GM12878 (cell line): ENCODE measurements at places on chromosomes 1 and 21.

GRCh38 chr1:23825762-23826522 lies 713 bp upstream of the HMGCL start:
- DNase-seq, result peak; percentile 49

- DNase-seq, result no peak
Observed at GRCh38 chr1:178945763-178946266, 74.9 kb upstream of the ANGPTL1 start.

- peak; percentile 68 for DNase-seq
Observed at GRCh38 chr1:233668725-233669294, 54.9 kb downstream of the KCNK1 start.

GRCh38 chr1:222618880-222619596 lies 1.1 kb downstream of the MIA3 start:
- DNase-seq, result no peak

GRCh38 chr1:119488216-119488615 lies 18.8 kb upstream of the HSD3B1 start:
- DNase-seq, result no peak

DNA sequence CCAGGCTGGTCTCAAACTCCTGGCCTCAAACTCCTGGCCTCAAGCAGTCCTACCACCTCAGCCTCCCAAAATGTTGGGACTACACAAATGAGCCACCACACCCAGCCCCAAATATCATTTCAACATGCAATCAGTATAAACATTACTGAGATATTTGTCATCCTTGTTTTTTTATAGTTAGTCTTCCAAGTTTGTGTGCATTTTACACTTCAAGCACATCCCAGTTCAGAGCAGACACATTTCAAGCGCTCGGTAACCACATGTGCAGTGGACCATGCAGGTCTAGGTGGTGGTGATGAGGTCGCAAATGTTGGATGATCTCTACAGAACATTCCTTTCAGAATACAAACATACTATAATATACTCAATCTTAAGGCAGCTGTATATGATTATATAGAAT lies 23.8 kb upstream of the APP start:
- DNase-seq, result no peak

- DNase-seq, result no peak
Observed at GRCh38 chr1:246878551-246878950, 53.2 kb downstream of the AHCTF1 start.

DNA sequence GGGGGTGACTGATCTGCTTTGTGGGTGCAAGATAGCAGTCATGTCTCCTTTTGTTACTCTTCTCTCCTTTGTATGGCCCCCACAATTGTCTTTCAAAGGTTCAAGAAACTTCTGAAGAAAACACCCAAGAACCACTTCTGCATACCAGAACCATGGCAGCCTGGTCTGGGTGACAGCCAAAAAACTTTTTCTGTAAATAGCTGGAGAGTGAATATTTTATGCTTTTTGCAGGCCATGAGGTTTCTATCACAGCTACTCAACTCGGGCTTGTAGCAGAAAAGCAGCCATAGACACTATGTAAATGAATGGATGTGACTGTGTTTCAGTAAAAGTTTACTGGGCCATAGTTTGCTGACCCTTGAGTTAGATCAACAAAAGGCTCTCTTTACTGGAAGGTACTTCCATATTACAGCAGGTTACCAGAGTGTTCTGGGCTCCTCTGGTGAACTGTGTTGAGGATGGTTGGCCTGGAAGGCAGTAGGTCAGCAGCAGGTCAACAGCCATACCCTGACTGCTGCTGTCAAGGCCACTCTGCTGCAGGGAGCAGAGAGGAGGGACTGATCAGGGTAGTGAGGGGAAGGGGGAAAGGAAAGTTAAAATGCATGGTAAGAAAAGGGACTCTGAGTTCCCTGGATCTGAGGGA lies 116.4 kb downstream of the GDAP2 start:
- DNase-seq, result no peak

GRCh38 chr1:39694026-39694425 lies 2.8 kb upstream of the HPCAL4 start:
- DNase-seq, result no peak

- DNase-seq, result no peak
Observed at GRCh38 chr1:86748622-86749373, 44.4 kb downstream of the SH3GLB1 start.

GRCh38 chr1:110214454-110215404 lies 4.6 kb downstream of the KCNC4 start:
- DNase-seq, result no peak

DNA sequence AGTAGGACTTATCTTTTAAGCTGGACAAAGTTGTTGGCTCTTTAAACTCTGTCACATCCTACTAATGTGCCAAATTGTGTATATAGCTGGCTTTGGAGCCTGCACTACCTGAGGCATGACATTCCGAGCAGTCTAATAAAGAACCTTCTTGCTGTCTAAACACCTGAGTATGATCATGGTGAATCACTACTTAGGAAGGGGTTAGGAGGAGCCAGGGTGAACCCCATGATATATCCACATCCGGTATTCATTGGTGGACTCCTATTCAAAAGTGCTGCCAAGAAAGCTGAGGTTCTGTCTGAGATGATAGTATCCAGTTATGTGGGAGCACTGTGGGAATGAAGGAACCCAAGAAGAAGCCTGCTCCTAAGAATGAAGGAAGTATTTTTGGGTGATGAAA lies 27.1 kb downstream of the CRNN start:
- no peak for DNase-seq

DNA sequence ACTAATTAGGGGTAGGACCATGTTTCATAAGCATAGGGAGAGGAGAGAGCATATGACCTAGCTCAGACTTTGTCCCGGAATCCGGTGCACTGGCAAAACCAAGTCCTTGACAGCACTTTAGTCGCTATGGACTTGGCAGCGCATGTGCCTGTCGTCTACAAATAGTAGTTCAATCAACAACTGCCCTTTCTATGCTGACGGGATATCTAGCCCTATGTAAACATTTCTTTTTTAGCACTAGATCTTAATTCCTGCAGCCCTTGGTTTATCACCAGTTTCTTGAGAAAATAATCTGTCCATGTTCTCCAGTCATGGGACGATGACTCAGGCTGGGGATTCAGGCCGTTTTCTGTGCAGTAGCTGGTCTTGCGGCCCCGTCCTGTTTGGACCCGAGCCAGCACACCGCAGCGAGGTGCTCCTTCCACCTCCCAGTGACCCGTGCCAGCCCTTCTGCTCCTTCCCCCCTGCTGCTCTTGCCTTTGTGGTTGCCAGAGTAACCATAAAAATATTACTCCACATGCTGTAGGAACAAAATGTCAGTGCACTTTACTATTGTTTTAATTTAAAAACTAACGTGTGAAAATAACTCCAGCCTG lies 8.6 kb upstream of the MT1HL1 start:
- DNase-seq, result no peak

GRCh38 chr1:204263254-204263910 lies 49.6 kb upstream of the GOLT1A start:
- no peak for DNase-seq

DNA sequence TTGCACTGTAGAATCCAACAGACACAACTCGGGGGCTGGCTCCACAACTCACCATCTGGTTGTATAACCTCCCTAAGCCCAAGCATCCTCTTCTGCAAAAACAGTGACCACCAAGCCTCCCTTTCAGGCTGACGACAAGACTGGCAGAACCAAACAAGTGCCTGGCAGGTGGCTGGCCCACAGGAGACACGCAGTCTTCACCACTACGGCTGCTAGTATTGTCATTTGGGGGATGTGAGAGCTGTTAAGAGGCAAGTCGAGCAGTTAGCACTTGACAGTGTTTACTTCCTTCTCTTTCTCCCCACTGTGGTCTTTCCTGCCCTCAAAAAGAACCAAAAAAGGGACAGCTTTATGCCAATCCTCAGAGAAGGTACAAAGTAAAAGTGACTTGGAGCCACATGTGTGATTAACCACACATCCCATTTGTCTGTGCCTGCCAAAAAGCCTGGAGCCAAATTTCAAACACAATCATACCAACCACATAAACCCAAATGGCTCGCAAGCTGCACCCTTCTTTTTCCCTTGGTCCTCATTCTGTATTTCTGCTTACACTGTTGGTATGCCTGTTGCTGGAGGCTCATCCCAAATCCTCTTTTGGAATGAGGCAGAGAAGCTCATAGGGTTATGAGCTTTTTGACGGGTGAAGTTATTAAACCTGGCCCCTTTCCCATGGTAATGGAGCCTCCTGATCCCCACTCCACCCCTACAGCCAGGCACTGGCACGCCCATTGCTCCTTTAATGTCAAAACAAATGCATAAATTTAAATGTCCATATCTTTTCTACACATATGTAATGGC lies 94.1 kb downstream of the TGFBR3 start:
- no peak for DNase-seq

DNA sequence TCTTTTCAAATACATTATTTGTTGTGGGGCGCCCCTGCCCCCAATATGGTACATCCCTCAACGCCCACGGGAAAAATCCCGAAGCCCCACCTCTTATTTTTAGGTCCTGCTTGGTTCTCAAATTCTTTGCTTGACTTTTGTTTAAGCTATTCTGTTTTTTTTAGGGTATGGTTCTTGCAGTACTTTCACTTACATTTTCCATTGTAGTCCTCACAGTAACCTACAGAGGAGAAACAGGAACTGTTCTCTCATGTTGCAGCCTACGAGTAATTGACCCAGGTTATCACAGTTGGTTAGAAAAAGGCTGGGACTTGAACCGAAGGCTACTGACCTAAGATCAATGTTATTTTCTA lies 697 bp upstream of the C21orf91 start:
- no peak for DNase-seq

- no peak for DNase-seq
Observed at GRCh38 chr1:116569776-116570357, 959 bp downstream of the CD58 start.

- DNase-seq, result no peak
Observed at GRCh38 chr1:90122654-90123340, 127.9 kb downstream of the ZNF326 start.

DNA sequence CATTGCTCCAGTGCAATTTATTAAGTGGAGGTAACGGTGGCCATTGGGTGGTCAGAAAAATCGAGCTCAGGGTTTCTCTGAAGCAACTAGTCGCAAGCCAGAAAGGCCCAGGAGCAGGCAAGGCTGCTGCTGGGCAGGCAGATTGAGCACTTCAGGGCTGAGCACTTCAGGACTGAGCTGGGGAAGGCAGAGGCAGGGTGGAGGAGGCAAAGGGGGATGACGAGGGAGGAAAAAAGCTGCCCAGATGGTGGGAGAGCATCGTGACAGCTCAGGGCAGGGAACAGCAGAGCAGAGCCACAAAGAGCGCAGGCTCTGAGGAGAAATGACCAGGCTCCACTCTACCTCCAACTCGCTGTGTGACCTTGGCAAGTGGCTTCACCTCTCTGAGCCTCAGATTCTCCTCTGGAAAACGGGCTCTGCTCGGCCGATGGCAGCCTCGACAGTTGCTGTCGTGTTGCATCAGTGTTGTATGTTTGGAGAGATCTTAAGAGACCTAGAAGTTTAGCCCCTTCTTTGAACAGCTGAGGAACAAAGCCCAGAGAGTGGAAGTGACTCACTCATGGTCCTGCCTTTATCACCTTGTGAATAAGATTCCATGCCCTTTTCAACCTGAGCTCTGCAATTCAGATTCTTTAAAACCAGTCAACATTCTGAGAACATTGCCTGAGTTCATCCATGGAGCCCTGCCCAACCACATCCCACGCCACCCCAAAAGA lies 141.4 kb downstream of the SYF2 start:
- DNase-seq, result no peak

GRCh38 chr1:215640429-215641148 lies 73.5 kb downstream of the KCTD3 start:
- no peak for DNase-seq

DNA sequence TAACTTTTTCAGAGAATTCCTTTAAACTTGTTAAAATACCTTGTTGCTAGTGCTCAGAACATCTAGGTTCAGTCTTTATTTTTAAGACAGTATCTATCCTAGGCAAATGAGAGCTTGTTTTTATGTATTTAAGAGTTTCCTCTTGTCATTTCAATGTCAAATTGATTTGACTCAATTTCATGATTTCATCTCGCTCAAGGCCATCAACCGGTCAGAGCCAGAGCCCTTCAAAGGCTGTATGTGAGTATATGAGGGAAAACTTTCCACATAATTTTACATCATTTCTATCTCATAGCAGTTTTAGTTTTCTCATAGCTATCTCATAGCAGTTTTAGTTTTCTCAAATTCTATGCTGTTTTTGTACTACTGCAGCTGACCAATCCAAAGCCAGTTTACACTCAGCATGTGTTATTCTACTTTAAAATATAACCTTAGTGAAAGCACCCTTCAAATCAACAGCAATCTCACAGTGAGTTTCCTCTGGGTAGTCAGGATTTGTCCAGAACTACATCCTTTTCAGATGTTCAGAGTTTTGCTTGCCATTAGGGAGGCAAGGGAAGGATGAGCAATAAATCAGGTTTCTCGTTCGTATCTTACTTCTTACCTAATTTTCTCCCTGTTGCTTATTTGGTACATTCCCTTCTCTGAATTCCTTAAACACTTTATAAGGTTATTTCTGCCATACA lies 12.7 kb downstream of the HNRNPU start:
- DNase-seq, result no peak

GRCh38 chr1:111756124-111756513 lies 418 bp downstream of the DDX20 start:
- DNase-seq, result no peak

- DNase-seq, result no peak
Observed at GRCh38 chr21:41011951-41012366, 156.0 kb upstream of the BACE2 start.

DNA sequence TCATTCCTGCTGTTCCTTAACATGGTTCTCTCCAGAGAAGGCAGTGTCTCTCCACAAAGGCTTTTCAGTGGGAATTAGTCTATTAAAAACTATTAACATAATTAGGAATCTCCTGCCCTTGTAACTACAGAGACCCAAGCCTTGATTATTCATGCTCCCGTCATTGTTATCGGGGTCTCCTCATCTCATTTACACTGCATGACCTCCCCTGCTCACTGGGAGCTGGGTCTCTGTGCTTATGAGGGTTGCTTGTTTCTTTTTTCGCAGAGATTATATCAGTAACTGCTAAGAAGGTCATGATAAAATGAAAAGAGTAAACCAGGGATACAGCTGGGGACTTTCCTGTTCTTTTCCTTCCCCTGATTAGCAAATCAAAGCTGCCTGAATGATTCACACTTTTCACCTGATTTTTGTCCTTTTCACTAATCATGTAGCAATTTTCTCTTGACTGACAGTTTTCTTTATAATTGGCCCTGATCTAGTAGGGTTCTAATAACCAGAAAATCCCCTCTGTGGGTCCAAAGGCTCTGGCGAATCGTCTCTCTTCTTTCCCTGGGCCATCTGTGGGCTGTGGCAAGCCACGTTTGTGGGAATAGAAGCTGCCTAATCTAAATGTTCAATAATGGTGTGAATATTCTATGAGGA lies 116.5 kb upstream of the BARHL2 start:
- DNase-seq, result no peak

- DNase-seq, result peak; percentile 99
Observed at GRCh38 chr1:179954493-179955286, at the start of gene CEP350. CEP350 (plus strand) TSS chr1:179954810; CDS start chr1:179986182, 31,372 bp downstream.
